ENCODE measurements at places on chromosomes 5 and 9. TPM values are rescaled to one million over a fixed set of nuclear protein-coding genes. Genes with fewer than 3 reads are reported as not detected.
A peak's percentile ranks its signal among the peaks of the same experiment; 100 is the strongest.

- DNase-seq: no peak
Observed at GRCh38 chr5:116152169-116152568, 67.3 kb downstream of the COMMD10 start.

GRCh38 chr5:107519900-107520354 lies 150.8 kb downstream of the EFNA5 start:
- DNase-seq: no peak

DNA sequence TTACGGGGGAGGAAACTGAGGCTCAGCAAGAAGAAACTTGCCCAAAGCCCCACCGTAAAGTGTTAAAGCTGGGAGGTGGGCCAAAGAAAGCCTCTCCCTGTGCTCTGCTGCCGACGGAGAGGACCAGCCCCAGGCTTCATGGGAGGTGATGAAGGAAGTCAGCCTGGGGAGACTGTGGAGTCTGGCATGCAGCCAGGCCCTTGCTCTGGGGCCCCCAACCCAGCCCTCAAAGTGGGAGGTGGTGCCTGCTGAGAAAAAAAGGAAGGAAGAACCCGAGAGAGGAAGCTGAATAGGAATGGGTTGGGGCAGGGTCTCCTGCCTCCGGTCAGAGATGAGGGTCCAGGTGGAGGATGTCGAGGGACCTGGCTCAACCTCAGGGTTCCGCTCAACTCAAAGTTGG lies 3.8 kb downstream of the RNF44 start:
- no peak for DNase-seq

Gene PCDHGB5
- 5.8 TPM for total RNA-seq

GRCh38 chr5:141914199-141914743 lies 9.4 kb upstream of the DELE1 start:
- peak; percentile 64 for DNase-seq

DNA sequence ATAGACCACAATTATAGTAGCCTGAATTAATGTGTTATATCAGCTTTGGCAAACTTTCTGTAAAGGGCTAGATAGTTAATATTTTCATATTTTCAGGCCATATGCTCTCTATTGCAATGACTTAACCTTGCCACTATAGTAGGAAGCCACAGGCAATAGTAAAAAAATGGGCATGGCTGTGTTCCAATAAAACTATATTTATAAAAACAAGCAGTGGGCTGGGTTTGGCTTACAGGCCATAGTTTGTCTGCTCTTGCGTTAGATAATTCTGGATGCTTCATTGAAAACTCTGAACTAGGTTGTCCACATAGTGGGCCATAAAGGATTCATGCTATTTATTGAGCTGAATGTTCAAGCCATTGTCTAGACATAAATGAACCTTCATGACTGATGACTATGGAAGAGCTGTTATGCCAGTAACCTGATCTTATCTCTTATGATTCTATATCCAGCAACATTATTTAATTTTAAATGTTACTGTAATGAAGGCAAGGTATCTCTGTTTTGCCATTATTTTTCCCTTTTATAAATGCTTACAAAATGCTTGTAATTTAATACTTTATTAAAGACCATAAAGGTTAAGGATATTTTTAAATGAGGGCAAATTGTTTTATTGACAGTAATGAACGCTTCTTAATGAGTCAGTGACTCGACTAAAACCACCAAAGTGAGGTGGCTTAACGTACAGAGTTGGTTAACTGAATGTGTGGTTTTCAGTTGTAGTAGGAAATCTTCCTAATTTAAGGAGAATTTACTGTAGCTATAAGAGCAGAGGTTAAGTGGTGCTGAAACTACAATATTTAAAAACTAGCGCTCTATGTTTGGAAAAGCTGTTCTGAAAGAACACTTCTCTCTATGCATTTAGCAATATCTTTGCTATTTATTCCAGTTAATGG lies 560.6 kb downstream of the PRR16 start:
- DNase-seq: no peak

DNA sequence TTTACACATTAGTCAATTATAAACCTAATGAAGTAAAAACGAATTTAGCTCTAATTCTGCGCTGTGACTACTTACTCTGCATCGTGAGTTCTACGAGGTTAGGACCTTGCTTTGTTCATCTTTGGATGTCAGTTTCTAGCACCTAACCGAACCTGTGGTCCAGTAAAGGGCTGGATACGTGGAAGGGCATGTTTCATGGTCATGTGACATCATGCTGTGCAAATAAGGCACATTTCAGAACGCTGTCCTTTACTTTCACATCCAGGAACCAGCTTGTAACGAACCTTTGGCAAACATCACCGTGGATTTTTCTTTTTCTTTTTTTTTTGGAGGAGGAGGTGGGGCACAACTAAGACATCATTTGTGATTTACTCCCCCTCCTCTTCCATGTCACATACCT lies 15.0 kb downstream of the BASP1 start:
- DNase-seq: no peak

DNA sequence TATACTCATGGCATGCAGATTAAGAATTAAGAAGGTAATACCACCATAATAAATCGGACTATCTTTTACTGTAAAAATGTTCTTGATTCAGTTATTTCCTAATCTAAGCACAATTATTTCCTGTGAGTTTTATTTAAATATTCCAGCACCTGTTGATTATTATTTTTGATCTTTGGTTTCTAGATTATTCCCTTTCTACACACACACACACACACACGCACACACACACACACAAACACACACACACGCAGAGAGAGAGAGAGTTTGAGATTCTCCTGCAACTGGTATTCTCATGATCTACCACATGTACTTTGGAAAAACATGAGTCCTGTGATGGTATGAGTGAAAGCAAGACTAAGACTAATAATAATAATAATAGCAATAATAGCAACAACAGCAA lies 17.0 kb upstream of the CKMT2 start:
- DNase-seq: no peak

GRCh38 chr9:119941091-119941490 lies 571.9 kb upstream of the BRINP1 start:
- no peak for DNase-seq

- no peak for DNase-seq
Observed at GRCh38 chr9:114399381-114399780, 11.6 kb upstream of the AKNA start.

GRCh38 chr9:95980262-95981125 lies 105.0 kb downstream of the ERCC6L2 start:
- no peak for DNase-seq

Gene TPD52L3
- not detected for total RNA-seq

DNA sequence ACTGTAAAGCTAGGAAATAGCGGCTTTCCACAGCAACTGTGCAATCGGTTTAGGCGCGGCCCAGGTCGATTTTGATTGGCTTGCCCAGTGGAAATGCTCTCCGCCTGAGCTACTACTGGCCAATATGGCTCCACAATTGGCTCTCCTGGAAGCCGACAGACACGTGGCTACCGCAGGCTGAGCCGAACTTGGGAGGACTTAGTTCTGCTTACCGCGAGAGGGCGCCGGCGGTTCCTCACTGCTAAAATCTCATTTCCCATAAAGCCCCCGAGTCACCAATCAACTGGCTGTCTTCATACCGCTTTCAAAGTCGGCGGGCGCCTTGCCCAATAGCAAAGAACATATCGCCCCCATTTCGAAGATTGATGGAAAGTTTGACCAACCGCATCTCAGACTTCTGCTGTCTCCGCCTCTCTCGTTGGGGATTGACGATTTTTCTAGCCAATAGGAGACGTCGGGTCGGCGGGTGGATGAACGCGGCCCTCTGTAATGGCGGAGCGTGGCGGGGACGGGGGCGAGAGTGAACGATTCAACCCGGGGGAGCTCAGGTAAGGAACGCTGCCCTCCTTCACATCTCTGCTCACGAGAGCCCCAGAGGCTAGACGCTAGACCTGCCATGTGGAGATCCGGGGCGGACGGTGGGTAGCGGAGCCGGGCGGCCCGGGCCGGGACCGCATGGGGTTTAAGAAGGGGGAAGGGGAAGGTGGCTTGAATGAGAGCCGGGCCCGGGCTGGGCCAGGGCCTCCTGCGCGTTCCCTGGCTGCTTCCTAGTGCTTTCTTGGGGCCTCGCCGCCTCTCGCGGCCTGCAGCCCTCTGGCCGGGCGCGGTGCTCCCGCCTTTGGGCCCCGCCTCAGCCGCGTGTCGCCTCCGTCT lies at the start of gene TCERG1:
TSS of gene TCERG1 (plus strand) at position 473 of the 873 bp plus-strand sequence. CDS start at position 490, 17 bp downstream.
- peak; percentile 100 for DNase-seq

Gene VCP
- 253 TPM for total RNA-seq

GRCh38 chr9:136516191-136516654 lies 29.6 kb downstream of the NOTCH1 start:
- no peak for DNase-seq

GRCh38 chr9:35180801-35181200 lies 19.0 kb downstream of the UNC13B start:
- no peak for DNase-seq

Gene FOXD4L4
- 1.2 TPM for total RNA-seq

Gene C7
- 3,016 TPM for total RNA-seq

GRCh38 chr9:109401169-109401989 lies 80.5 kb upstream of the EPB41L4B start:
- peak; percentile 86 for DNase-seq

DNA sequence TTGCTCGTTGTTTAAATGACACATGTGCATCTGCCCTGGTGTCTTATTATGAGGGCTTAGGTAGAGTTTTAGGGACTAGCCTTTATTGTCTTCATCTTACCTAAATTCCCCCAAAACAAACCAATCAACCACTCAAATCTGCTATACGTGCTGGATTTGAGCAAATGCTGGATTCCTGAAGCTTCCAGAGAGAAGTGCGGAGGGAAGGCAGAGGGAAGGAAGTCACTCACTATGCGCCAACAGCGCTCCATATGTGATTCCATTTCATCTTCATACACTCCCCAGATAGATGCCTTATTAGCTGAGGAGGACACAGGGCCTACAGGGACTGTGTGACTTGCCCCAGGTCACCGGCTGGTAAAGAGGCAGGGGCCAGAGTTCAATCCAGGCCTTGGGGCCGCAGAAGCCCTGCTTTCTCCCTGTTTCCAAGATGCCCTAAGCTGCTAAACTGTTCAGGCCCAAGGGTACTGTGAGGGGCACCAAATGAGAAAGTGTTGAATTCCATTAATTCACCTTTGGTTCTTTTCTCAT lies 63.5 kb downstream of the OTULIN start:
- no peak for DNase-seq

DNA sequence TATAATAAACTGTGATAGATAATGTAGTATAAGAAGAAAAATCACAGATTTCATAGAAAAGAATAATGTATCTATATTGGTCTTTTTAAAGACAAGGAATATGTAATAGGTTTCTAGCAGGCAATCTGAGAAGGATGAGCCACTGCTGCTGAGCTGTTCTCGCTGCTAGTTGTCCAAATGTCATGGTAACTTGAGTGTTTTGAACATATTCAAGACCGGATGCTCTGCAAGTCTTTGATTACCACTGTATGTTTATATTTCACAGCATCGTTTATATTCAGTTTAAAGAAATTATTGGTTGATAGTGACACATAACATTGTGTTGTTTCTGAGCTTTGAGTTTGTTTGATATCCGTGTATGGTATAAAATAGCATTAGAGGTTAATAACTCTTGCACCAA lies 9.6 kb downstream of the C5orf47 start:
- DNase-seq: no peak

GRCh38 chr9:120066315-120066714 lies 513.7 kb downstream of the CDK5RAP2 start:
- no peak for DNase-seq

GRCh38 chr9:123787416-123787815 lies 142.5 kb downstream of the DENND1A start:
- no peak for DNase-seq

Gene CD72
- total RNA-seq: 5.2 TPM

Gene NRARP
- 3.5 TPM for total RNA-seq

Gene RETREG1
- total RNA-seq: 3.3 TPM

Gene SOWAHA
- 0.16 TPM for total RNA-seq

- DNase-seq: no peak
Observed at GRCh38 chr9:75692309-75692708, 198.2 kb upstream of the PCSK5 start.

- DNase-seq: peak; percentile 9
Observed at GRCh38 chr5:159010661-159011442, 88.9 kb downstream of the EBF1 start.

Gene GLDC
- total RNA-seq: 1.3 TPM

Gene RUSC2
- 29.5 TPM for total RNA-seq

DNA sequence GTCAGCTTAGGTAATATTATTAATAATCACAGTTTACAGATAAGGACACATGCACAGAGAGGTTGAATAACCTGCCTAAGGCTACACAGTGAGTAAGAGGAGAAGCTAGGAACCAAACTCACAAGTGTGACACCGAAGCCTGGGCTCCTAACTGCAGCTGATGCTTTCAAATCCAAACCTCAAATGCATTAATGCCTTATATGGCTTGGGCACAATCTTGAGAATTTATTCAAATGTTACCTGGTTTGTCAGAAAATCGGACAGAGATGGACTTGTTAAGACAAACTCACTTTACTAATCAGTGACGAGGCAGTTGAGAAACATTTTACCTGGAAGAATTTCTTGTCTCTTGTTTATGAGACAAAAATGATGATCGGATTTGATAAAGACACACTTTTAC lies 54.7 kb downstream of the DAP start:
- no peak for DNase-seq

DNA sequence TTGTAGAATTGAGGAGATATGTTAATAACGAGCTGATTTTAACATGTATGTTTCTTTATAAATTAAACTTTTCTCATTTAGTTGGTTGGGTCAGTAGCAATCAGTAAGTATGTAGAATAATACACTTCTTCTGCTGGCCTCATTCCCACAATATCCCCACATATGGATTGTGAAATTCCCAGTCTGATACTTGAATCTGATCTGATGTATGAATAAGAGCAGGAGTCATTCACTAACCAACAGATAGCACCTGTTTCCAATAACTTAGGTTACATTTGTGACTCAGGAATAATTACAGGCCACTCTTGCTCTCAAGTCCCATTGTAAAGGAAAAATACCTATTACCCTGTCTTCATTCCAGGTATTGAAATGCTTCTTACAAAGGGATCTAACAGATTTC lies 23.9 kb downstream of the SLC36A1 start:
- DNase-seq: no peak

DNA sequence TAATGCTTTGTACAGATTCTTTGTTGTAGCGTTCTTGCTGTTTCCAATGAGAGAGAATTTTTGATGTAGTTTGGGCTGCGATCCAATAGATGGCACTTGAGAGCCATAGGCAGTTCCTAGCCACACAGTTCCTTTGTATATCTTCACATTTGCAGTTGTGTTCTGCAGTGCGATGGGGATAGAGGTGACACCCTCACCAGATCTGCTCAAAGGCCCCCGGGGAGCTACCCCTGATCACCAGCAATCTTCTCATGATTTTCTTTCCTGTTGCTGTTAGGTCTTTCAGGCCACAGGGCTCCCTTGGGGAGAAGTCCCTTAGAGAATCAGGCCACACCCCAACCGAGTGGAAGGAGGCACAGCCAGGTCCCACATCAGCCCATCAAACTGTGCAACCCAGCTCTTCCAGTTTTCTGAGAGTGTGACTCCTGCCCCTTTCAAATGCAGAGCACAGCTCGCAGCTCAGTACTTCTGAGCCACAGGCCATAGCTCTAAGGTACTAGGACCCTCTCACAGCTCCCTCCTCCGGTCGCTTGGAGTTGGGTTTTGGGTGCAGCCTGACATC lies 353.7 kb downstream of the SLCO4C1 start:
- peak; percentile 48 for DNase-seq

- no peak for DNase-seq
Observed at GRCh38 chr5:66652818-66653217, 56.6 kb downstream of the MAST4 start.

GRCh38 chr9:74644023-74644422 lies 146.9 kb downstream of the RORB start:
- DNase-seq: no peak
